ENCODE measurements at places on chromosomes 5 and 9.
A peak's percentile ranks its signal among the peaks of the same experiment; 100 is the strongest.

DNA sequence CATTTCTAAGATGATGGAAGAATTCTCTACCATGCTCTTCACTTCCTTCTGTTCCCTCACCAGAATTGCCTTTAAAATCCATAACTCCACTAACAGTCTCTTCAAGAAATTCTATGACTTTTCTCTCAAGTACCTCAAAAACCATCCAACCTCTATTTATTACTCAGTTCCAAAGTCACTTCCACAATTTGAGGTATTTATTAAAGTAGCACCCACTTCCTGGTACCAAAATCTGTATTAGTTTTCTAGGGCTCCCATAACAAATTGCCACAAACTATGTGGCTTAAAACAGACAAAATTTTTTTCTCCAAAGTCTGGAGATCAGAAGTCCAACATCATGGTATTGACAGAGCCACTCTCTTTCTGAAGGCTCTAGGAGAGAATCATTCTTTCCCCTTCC is 4.9 kb upstream of the SPTLC1 start:
- DNase-seq: no peak

- no peak for DNase-seq
Measured at GRCh38 chr5:1554410-1554967, 30.7 kb upstream of the LPCAT1 start.

GRCh38 chr5:16983022-16983639 is 47.0 kb upstream of the MYO10 start:
- DNase-seq: peak; percentile 69

- no peak for DNase-seq
Measured at GRCh38 chr5:172035049-172035448, 28.6 kb upstream of the FBXW11 start.
